Left ventricle myocardium inferior (tissue), 1 donor: ENCODE measurements at places on chromosomes 7 and 10. TPM values are rescaled to one million over a fixed set of nuclear protein-coding genes. Genes with fewer than 3 reads are reported as not detected.
A peak's percentile ranks its signal among the peaks of the same experiment; 100 is the strongest.

DNA sequence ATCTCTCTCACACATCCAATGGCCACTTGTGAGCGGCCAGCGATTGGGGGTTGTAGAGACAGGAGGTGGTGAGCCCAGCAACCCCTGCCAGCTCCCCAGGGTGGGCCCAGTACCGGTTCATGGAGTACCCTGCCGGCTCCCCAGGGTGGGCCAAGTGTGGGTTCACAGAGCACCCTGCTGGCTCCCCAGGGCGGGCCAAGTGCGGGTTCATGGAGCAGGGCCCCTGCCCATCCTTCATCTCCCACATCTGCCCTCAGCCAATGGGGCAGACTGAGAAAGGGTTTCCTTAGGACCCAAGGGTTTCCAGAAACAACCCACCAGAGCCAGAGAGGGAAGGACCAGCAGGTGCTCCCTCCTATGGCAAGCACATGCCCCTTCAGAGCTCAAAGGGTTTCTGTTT lies 21.4 kb upstream of the SLIT1 start:
- no peak for DNase-seq

GRCh38 chr10:25068152-25069058 lies 52.0 kb downstream of the THNSL1 start:
- no peak for DNase-seq

GRCh38 chr7:14236834-14237233 lies 247.4 kb upstream of the ETV1 start:
- DNase-seq: no peak

DNA sequence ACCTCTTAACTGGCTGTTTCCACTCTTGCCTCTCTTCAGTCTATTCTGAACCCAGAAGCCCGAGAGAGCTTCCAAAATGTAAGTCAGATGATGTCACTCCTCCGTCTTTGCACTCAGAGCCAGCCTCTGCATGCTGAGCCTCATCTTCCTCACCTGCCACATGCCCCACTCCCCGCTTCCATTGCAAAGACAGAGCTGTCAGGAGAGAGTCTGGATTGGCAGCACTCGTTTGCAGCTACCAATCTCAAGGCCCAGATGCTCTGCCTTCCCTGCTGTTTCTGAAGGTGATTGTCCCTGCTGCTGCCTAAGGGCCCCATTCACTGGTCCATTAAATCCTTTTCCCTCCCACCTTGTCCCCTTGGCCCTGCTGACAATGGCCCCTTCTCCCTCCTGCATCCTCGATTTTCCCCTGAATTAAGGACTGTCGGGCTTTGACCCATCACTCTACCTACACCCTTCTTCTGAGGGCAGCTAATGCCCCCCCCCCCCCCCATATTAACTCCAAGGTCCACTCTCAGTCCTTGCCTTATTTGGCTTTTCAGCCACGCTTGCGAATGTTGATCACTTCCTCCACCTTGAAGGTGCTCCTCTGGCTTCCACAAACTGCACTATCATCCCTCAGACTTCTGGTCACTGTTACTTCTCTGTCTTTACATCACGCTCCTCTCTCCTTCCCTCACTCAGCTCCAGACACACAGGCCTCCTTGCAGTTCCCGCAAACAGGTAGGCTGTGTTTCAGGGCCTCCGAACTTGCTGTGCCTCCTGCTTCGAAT lies 98.5 kb downstream of the CHN2 start:
- DNase-seq: no peak

DNA sequence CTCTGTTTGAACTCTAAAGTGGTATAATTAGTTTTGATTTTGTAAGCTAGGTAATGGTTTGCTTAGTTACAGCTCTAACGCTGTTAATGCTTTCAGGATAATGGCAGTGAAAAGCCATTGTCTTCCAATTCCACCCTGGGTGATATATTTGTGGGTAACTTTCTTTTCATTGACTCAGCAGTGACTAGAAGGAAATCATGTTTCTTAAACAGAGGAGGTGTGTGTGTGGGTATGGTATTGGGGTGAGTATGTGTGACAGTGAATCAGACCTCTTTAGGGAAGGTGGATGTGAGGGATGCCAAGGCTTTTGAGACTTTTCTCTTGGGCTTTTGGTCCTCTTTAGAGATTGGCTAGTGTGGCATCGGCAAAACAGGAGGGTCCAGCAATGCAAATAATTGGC lies 13.6 kb downstream of the ENTPD7 start:
- no peak for DNase-seq

GRCh38 chr10:114611617-114612016 lies 46.5 kb downstream of the ABLIM1 start:
- no peak for DNase-seq

- DNase-seq: no peak
Measured at GRCh38 chr7:33423646-33424020, 294.3 kb downstream of the BBS9 start.

GRCh38 chr7:91710881-91711280 lies 169.6 kb downstream of the MTERF1 start:
- no peak for DNase-seq

DNA sequence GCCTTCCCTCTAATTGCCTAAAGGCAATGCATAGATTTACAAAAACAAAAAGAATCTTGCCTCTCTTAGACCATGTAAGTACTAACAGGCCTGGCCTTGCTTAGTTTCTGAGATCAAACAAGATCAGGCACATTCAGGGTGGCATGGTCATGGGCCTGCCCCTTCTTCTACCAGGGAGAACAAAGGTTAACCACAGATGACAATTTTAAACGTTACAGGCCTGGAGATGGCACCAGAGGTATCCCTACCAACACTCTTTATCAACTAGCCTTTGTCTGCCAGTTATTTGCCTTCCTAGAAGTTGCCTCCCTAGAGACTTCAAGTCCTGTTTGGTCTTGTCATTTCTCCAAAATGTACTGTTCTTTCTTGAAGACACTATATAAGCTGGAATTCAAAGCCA lies 252.6 kb downstream of the DOCK4 start:
- DNase-seq: no peak

GRCh38 chr10:25206693-25207414 lies 32.1 kb downstream of the GPR158 start:
- DNase-seq: no peak

- no peak for DNase-seq
Measured at GRCh38 chr7:29132980-29133379, 13.4 kb downstream of the CPVL start.

- no peak for DNase-seq
Measured at GRCh38 chr7:87144173-87144657, 8.0 kb upstream of the DMTF1 start.

GRCh38 chr7:18770154-18770811 lies 274.7 kb downstream of the HDAC9 start:
- no peak for DNase-seq

DNA sequence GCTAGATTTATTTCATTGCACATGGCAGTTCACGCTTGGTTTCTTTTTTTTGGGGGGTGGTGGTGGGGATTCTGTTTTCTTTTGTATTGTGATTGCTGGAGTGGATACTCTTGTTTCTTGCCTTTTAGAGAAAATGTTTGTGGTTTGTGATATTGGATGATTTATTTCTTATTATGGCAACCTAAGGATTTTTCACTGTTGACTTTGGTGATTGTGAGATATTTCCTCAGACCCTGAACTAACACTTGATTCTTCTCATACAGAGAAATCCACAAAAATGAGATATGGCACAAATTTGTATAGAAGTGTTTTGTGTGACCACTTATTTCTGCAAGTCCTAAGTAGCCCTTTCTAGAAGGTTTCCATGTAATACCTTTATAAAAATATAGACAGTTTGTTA lies 871.1 kb downstream of the LRMDA start:
- no peak for DNase-seq

DNA sequence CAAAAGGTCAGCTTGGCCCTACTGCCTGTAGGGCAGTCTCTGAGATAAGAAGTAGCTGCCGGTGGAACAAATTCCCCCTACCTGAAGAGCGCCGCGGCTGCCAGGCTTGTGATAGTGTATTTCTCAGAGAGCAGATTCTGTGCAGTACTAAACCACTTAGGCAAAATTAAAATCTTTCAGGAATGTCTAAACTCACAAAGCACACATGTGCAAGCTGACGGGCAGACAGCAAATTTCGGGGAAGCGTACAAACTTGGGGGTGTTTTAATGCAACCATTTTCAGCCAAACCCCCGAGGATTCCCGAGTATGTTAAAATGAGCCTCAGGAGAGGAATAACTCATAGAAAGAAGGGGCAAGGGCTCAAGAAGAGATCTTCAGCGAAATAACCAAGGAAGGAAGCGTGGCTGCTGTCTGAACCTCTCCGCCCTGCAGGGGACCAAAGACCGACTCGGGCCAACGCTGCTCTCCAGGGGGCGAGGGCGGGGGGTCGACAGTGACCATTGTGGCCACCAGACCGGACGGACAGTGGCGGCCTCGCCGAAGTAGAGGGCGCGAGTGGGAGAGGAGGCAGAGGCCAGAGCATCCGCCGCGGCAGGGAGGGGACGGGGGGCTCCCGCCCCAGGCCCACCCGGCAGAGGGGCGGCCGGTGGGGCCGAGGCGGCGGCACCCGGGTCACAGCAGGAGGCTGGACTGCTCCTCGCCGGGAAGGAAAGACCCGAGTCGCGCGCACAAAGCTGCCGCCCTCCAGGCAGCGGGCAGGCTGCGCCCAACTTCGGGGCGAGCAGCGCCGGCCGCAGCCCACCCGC lies 819 bp downstream of the HYCC1 start:
- DNase-seq: peak; percentile 33

- no peak for DNase-seq
Measured at GRCh38 chr7:29468196-29468595, 95.4 kb upstream of the PRR15 start.

- DNase-seq: no peak
Measured at GRCh38 chr10:128398118-128398517, 271.9 kb upstream of the MKI67 start.

GRCh38 chr10:60267802-60268201 lies 121.9 kb downstream of the ANK3 start:
- no peak for DNase-seq

GRCh38 chr7:17126413-17127268 lies 171.8 kb upstream of the AHR start:
- DNase-seq: no peak

DNA sequence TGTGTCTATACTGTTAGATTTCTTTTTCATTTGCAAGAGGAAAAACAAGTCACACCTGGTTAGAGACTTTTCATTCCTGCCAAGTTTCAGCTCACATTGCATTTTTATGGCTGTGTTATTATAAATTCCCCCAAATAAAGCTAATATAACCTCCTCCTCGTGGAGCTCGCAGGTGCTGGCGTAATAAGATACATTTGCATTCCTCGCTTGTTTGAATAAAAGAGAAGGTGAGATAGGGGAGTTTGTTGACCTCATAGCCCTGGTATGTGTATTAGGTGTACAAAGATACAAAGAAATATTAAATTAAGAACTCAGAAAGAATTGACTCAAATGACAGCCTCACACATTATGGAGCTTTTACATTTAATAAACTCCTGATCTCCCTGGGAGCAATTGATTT lies 257.7 kb upstream of the SP8 start:
- no peak for DNase-seq

- no peak for DNase-seq
Measured at GRCh38 chr7:131157530-131158243, 170.0 kb upstream of the MKLN1 start.

- no peak for DNase-seq
Measured at GRCh38 chr10:12701696-12702095, 299.8 kb downstream of the CCDC3 start.

DNA sequence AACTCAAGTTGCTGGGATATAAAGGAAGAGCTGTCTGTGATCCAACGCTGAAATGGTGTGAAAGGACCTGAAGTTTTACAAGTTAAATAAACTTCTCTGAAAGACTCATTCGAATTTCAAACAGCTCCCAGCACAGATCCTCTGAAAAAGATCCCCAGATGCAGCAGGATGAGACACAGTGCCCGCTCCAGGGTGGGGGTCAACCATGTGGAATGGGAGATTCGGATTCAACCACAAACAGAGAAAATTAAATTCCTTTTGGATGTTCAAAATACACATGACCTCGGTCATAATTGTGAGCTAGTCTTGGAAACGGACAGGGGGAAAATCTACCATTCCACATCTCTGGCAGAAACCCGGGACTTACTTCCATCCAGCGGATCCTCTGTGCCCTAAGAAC lies 119.6 kb downstream of the PRKAG2 start:
- DNase-seq: no peak

DNA sequence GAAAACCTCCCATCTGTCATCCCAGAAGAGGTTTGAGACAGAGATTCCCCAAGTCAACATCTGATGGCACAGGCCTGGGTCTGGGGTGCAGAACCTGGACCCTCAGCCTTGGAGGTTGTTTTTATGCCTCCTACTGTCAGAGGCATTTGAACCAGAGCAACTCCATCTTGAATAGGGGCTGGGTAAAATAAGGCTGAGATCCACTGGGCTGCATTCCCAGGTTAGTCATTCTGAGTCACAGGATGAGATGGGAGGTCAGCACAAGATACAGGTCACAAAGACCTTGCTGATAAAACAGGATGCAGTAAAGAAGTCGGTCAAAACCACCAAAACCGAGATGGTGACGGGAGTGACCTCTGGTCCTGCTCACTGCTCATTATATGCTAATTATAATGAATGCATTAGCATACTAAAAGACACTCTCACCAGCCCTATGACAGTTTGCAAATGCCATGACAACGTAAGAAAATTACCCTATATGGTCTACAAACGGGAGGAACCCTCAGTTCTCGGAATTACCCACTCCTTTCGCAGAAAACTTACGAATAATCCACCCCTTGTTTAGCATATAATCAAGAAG lies 92.0 kb downstream of the ITGA8 start:
- DNase-seq: no peak

- DNase-seq: no peak
Measured at GRCh38 chr10:49119746-49120145, 4.4 kb upstream of the VSTM4 start.

DNA sequence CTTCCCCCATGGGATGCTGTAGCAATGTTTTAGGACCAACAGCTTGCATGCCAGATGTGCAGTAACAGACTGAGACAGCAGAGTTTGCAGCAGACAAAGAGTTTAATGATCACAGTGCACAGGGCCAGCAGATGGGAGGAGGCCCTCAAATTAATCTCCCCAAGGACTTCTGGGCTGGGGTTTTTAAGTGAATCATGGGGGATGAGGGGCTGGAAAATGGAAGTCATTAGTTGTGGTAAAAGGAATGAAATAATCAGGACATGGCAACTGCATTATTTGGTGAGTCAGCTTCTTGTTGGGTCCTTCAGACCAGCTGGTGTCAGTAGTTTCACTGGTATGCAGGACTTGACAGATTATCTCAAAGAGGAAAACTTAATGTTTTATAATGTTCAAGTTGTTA lies 12.6 kb upstream of the NRBF2 start:
- no peak for DNase-seq

The ADCYAP1R1 gene
- 2.5 TPM for total RNA-seq

The TMEM270 gene
- not detected for total RNA-seq

The ZNF425 gene
- 0.58 TPM for total RNA-seq

The TRPV5 gene
- not detected for total RNA-seq

The SKIDA1 gene
- total RNA-seq: 2.7 TPM

The CREB5 gene
- total RNA-seq: 9.8 TPM

The PROSER2 gene
- 0.52 TPM for total RNA-seq

The UCMA gene
- not detected for total RNA-seq

The FGL2 gene
- 10.6 TPM for total RNA-seq

The VPS37D gene
- total RNA-seq: 3.1 TPM

The SCIN gene
- total RNA-seq: not detected

The PLAC9 gene
- 34.3 TPM for total RNA-seq

The BBS9 gene
- total RNA-seq: 13.7 TPM

The IDI2 gene
- 0.33 TPM for total RNA-seq

The EBLN1 gene
- not detected for total RNA-seq

The MOGAT3 gene
- total RNA-seq: not detected

The TMEM213 gene
- not detected for total RNA-seq

The RBP4 gene
- 1.1 TPM for total RNA-seq

The SEC61A2 gene
- 11.9 TPM for total RNA-seq

The PALD1 gene
- 5.1 TPM for total RNA-seq
